ENCODE measurements at places on chromosomes 11 and 22.
A peak's percentile ranks its signal among the peaks of the same experiment; 100 is the strongest.

GRCh38 chr11:84889556-84889955, 737.6 kb downstream of the DLG2 start:
- DNase-seq: no peak

DNA sequence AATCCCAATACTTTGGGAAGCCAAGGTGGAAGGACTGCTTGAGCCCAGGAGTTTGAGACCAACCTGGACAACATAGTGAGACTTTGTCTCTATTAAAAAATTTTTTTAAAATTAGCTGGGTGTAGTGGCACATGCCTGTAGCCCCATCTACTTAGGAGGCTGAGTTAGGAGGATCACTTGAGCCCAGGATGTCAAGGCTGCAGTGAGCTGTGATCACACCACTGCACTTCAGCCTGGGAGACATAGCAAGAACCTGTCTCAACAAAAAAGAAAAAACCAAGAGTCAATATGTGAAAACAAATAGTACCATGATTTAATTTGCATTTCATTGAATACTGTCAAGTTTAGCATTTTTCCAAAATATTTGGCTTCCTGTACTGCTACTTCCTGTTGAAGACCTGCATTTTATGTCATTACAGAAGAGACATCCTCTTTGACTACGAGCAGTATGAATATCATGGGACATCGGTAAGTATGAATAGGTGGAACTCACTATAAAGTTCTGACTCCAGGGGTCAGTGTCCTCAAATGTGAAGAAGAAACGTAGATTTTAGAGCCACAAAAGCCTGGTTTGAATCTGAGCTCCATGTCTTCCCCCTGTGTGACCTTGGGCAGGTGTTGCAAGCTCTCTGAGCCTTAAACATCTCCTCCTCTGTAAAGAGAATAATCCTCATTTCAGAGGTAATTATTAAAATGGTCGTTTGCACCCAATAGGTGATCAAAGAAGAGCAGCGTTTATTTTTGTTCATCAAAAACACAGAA, 16.0 kb downstream of the CDC45 start:
- DNase-seq: no peak

DNA sequence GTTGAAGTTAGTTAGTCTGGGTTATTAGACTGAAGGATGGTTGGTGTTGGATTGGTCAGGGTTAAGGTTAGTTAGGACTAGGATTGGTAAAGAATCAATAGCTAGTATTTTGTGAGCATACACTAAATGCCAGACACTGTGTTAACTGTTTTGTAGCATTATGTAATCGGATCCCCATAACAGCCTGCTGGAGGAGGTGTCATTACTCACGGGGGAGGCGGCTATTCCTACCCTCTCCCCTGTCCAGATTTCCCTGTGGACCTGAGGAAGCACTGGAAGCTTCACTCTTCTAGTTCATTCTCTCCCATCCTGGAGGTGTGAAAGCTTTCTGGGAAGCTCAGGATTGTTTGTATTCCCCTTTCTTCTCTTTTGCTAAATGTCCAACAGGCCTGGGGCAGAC, 40.5 kb upstream of the KCNJ11 start:
- no peak for DNase-seq

GRCh38 chr22:41478891-41479521, 10.1 kb downstream of the ACO2 start:
- DNase-seq: no peak

DNA sequence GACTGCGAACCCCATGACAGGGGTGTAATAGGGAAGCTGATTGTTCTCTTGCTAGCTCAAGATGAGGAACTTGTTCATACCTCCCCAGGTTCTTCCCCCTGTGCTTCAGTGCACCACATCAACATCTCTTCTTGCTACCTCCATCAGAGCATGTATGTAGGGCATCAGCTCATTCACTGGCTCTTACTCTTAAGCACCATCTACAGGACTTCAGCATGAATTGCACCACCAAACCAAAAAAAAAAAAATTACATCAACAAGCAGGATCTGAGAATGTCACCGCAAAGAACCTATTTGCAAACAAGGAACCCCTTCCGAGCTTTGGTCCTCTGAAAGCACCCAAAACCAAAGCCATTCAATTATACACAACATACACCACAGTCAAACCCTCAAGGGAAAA, 2226.5 kb upstream of the RAG2 start:
- peak; percentile 12 for DNase-seq

- no peak for DNase-seq
These were observed 14.2 kb downstream of the SMPD1 start for GRCh38 chr11:6404342-6405051.

DNA sequence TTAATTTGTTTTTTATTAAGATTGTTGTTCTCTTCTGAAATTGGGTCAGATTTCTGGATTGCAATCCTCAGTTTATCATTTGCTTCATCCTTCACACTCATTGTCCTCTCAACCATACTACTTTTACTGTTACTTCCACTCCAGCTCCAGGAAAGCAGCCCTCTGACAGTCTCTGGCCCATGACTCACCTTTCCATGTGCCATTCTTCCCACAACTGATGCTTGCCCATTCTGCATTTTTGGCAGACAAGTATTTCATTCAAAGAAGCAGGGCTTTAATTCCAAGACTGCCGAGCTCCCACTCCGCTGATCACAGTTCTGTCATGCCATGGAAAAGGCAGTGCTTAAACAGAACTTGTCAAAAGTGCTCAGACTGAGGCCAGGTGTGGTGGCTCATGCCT, 139.2 kb downstream of the WNT11 start:
- DNase-seq: no peak

DNA sequence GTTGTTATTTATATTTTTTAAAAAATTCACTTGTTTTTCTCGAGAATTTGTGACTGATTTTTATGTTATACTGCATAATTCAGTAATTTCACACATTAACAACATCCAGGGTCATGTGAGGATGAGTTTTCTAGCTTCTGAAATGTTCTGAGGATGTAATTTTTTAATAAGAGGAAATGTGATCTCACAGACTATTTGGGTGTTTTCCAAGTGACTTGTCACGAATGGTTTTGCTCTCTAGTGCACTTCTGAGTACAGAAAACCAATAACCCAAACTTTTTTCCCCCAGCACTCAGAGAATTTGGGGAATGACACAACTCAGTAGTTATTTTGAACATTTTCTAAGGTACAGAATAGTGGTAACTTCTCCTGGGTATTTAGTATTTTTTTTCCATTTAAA, 821.1 kb upstream of the ARHGAP42 start:
- no peak for DNase-seq

- DNase-seq: no peak
These were observed 104.5 kb downstream of the KIRREL3 start for GRCh38 chr11:126896025-126896424.

DNA sequence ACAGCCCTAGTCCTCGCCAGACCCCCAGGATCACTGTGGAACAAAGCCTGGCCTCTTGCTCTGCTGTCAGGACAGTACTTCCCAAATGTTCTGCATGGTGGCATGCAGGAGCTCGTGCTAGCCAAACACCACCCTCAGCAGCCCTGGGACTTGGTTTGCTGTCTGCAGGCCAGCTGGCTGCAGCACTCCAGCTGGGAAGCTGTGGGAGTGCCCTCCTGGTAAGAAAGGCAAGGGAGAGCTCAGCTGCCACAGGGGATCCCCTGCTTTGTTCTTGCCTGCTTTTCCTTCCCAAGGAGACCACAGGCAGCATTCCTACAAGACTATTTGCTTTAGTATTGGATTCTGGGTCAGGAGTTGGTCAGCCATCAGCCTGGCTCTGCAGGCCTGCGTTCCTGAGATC, 27.9 kb downstream of the TCIRG1 start:
- no peak for DNase-seq

DNA sequence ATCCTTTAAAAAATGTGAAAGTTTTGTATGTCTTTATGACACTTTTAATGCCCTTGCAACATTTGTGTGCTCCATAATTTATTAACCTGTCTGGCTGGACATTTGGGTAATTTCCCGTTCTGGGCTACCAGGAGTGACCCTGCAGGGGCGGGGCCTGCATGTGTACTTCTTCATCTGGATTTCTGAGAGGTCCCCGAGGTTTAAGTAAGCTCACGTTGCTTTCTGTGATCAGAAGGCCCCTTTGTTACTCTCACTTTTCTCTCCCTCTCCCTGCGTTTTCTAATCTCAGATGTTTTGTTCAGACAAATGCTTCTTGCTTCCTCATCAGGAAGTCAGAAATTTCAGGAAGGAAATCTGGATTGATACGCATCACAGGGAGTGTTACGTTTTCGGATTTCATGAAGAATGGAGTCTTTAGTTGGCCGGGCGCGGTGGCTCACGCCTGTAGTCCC, 78.9 kb upstream of the CRYBB3 start:
- no peak for DNase-seq

DNA sequence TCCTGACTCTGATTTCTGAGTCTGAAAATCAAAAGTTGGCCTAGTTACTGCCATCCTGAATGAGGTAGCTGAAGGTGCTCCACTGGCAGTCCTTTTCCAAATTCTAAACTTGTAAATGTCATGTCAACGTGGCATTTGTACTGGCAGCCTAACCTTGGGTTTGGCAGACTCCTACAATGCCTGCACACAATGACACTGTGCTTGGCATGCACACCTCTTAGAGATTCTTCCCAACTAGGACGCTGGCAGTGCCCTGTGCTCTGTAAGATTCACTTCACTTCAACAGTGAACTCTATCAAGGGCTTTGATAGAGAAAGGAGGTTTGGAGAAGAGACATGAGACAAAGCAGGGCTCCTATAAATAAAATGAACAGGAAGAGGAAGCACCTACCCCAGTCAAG, 21.9 kb upstream of the PPP2R1B start:
- no peak for DNase-seq

DNA sequence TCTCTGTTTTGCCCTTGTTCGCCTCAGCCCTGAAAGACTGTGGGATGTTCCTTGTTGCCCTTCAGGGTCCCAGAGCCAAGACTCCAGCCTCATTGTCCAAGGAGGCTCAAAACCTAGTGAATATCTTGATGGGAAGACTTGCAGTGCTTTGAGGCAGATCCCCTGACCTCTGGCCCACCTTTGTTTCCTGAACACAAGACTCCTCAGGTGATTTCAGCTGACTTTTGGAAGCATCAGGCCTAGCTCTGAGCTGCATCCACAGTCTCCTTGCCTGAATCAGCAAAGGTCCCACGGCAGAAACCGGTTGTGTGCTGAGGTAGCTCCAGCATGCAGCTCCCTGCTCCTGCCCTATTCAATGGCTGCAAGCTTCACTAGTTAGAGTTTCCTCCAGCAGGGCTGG, 159.3 kb upstream of the B3GAT1 start:
- no peak for DNase-seq

- DNase-seq: no peak
These were observed 11.7 kb downstream of the CXCR5 start for GRCh38 chr11:118895093-118896039.

DNA sequence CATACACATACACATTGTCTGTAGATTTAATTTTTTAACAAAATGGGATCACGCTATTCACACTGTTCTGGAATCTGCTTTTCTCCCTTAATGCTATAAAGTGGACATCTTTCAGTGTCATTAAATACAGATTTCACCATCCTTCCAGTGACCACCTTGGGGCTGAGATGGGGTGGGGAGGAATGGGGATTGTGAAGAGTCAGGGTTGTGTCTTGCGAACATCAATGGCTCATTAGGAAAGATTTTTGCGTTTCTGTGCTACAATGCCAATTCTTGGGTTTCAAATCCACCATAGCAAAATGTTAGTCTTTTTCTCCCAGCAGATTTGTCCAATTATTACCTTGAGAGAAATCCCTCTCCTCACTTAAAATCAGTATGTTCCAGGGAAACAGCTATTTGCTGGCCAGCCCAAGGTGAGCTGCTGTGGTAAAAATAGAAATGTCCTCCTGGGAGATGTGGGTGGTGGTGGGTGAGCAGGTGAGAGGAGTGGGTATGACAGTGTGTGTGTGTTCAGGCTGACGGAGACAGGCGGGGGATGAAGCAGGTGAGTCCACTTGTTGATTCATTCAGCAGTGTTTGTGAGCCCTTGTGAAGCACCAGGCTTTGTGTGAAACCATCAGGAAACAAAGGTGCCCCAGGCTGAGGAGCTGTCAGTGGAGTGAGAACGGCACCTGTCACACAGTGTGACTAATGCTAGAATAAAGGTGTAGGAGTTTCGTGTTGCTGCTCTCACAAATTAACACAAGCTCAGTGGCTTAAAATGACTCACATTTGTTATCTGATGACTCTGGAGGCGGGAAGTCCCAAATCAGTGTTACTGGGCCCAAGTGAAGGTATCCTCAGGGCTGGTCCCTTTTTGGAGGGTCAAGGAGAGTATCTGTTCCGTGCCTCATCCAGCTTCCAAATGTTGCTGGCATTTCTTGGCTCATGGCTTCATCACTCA, 1.7 kb upstream of the CBX6 start:
- no peak for DNase-seq

Data from CMK (cell line).